ENCODE measurements at places on chromosomes 11 and 22.

GRCh38 chr11:45145083-45145378, 1.4 kb upstream of the PRDM11 start:
- no peak for DNase-seq

GRCh38 chr11:121412000-121412587, 40.0 kb upstream of the SORL1 start:
- DNase-seq: no peak

DNA sequence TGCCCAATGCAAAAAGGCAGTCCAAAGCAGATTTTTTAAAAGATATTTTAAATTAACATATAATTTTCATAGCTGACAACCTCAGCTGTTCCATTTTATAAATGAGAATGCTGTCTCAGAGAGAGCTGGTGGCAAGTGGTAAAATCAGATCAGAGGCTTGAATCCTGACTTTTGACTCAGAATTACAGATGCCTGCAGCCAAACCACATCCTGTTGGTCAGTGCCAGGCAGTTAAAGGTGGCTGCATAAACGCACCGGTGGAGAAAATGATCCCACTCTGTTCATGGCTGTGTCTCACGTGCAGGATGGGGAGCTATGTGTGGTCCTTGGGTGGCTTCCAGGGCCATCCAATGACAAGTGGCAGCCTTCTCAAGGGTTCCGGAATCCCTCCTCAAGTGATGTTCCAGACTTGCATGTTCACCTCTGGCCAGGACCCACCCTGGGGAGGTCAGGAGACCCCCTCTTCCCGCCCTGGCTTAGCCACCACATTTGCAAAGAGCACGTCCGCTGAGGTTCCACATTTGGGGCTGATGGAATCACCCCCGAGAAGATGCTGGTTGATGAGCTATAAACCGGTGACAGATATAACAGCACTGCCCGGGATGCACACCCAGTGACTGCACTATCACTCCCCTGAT, 155.5 kb downstream of the SHANK2 start:
- no peak for DNase-seq

DNA sequence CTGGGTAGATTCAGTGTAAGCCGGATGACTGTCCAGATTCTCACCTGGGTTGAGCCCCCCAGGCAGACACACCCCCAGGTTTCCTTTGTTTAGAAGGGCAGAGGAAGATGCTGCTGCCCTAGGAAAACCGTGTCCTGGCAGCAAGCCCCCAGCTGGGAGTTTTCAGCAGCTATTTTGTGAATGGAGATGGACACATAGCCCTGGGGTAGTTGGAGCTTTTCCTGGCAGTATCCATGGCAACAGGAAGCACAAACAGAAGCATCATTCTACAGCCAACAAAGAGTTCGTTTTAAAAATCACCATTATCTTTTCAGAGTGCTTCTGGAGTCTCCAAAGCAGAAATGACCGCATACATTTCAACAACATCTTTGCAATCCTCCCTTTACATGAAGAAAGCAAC, 245.5 kb downstream of the BRD1 start:
- no peak for DNase-seq

DNA sequence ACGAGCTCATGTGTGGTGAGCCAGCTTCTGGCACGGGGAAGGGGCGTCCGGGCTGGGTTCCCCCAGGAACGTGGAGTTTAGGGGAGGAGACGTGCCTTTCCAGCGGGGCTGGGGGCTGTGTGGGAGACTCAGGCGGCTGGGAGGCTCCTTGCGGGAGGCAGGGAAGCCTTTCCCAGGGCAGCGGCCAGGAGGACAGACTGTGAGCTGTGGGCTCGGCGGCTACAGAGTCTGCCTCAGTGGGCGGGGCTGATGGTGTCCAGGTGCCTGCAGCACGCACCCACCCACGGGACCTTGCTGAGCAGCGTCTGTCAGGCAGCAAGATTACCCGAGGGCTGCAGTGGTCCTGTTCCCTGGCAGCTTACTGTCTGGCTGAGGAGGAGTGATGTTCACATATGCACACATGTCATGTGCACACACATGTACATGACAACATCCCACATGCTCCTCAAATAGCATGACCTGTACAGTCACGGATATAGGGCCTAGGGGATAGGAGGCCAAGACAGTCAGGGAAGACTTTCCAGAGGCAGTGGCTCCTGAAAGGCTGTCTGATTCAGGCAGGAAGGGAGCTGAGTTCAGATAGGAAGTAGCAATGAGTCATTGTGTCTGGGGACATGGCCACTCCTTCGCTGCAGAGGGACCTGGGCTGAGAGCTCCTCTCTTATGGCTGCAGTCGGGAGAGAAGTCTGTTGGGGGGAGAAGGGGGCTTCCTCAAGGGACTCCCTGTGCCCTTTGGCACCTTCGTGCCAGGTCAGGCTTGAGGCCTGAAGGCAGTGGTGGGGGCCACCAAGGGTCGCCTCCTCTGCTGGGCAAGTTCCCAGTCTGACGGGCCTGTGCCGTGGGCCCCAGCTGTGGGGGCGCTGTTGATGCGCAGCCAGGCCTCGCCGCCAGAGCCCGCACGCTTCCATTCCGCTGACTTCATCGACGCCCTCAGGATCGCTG, 23.3 kb upstream of the PPP6R3 start:
- DNase-seq: no peak

- DNase-seq: no peak
These were observed 545.2 kb upstream of the CADM1 start for GRCh38 chr11:116049383-116049782.

GRCh38 chr11:104352036-104352435, 188.1 kb upstream of the PDGFD start:
- DNase-seq: no peak

- no peak for DNase-seq
These were observed 36.1 kb upstream of the SCN3B start for GRCh38 chr11:123690485-123690884.

DNA sequence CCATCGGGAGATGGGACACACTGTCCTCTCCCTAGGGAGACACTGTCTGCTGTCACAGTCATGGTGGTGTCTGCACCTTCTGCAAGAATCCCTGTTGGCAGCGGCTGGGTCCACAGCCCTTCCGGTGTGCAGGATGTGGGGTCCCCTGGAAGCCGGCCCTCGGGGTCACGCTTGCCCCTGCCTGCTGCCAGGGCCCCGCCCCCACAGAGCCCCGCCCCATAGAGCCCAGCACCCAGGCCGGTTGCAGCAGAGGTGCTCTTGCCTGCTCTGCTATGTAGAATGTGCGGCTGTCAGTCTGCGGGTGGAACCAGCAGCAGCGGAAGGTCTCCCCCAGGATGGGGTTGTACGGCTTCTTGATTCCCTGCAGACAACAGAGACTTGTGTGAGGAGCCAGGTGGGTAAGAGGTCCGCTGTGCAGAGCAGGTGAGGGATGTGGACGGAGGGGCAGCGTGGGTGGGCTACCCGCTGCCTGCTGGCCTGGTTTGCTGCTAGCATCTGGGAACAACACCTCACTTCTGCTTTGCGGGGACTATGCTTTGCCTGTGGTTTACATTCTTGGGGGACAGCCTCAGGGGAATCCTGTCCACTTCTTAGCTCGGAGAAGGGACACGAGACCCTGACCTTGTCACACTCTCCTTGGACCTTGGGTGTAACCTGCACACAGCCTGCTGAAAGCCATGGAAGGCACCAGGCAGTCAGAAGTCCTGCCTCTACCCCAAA, 44.9 kb upstream of the CARS1 start:
- no peak for DNase-seq

DNA sequence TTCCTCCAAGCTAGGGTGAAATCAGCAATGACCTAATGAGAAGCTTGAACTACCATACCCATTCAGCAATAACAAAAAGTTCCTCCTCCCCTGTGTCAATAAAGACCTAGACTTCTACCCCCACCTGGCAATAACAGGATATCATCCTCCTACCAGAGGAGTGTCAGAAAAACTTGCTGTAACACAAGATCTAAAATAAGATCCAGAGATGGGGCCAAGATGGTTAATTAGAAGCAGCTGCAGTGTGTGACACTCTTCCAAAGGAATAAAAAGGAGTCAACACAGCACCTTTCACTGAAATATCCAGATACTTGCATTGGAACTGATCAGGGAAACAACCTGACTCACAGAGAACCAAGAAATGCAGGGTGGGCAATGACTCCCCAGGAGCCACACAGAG, 84.4 kb upstream of the ARHGAP42 start:
- no peak for DNase-seq

DNA sequence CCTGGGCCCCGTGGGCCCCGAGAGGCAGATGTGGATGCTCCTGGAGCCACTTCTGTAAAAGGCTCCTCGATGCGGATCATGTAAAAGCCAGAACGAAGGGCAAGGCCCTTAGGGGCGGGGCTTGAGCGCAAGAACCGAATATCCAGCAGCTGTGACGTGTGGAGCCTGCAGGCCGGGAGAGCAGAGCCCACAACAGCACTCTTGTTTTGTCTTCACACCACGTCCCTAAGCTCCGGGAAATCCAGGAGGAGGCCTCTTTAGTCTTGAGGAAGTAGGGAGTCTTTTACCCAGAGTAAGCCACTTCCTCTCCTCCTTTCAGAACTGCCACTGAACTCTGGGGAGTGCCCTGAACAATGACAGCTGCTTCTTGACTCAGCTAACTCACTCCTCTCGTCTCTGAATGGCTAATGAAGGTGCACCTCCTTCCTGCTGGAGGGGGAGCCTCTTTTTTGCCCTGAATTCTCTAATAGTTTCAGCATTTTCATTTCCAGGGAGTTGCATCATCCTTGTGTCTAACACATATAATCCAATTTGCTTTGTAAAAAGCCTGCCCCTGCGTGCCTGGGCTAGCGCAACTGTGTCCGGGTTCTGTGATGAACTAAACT, 12.5 kb downstream of the L3MBTL2 start:
- DNase-seq: no peak

DNA sequence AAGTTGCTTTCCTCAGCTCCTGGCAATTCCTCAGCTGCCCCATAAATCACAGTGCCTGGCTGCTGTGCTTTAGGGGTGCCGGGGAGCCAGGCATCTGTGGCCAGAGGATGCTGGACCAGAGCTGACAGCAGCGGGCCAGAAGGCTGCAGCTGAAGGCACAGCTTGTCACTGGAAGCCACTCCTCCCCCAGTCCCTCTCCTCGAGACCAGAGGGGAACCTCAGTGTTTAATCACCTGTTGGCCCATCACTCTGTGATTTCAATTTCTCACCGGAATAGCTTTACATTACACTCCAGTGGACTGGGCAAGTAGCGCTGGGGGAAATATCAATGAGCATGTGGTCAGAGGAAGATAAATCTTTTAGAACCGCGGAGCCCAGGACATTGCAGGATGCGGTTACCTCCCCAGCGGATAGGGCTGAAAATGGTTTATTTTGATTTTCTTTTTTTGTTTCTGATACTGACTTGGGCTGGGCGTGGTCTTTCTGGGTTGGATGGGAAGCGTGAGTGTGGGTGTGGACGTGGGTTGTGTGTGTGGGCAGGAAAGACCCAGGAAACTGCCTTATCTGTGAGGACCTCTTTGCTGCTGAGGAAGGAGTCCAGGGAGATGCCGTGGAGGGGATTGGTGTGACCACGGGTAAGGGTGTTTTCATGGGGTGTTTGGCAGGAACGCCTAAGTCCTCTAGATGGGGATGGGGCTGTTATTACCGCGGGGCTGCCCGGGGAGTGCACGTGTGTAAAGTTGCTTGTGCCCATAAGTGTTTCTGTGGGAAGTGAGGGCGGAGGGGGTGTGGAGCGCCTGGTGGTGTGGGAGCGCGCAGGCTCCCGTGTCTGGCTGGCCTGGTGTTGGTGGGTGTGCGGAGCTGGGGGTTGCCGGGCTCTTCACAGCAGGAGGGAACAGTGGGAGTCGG, 4.0 kb downstream of the DAGLA start:
- no peak for DNase-seq

Measured in stimulated activated CD8-positive, alpha-beta memory T cell treated with anti-CD3 and anti-CD28 coated beads, Interleukin-2, amount 100 ng/mL, for 1 hour (primary cell).